ENCODE measurements at places on chromosomes 2 and 18. TPM values are rescaled to one million over a fixed set of nuclear protein-coding genes. Genes with fewer than 3 reads are reported as not detected.

ING5 gene
- total RNA-seq = 49.3 TPM

CSRNP3 gene
- total RNA-seq = not detected

TGFA gene
- total RNA-seq = 0.31 TPM

LIMS3 gene
- 0.24 TPM for total RNA-seq

CPO gene
- not detected for total RNA-seq

- DNase-seq = no peak
These were observed 7.5 kb downstream of the MOCOS start for GRCh38 chr18:36194600-36195315.

GRCh38 chr2:218015586-218016521 is 13.1 kb upstream of the TNS1 start:
- no peak for DNase-seq

DNA sequence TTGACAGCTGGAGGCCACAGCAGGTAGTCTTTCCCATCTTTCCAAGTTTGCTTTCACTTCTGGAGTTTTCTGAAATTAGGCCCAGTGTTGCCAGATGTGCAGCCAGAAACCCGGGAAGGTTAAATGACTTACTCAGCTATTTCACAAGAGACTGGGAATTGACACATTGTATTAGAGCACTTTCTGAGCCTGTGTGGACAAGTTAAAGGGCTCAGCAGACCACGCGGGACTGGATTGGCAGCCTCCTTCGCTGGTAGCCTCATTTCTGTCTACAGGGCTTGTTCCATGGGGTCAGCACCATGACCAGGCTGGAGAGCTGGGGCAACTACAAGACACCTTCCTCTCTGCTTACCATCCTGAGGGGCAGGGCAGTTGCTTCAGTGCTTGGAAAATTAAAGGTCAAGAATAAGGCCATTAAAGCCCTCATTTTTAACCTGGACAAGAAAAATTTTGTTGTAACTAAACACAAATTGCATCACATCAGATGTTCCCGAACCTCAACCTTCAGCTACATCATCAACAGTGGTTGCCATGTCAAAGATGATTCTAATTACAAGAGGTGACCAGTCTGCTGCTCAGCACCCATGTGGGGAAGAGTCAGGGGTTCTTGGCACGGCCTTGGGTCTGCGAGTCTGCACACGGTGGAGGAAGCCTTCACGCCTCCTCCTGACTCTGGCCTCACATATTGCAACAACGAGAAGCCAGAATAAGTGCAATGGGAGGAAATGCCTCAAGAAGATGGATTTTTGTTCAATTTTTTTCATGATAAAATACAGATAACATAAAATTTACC is 279.5 kb upstream of the RAB6C start:
- no peak for DNase-seq

PJVK gene
- 3.1 TPM for total RNA-seq

FAM237A gene
- not detected for total RNA-seq

GRCh38 chr2:172239944-172240590 is 137.4 kb upstream of the DLX2 start:
- no peak for DNase-seq

RAMP1 gene
- 4.4 TPM for total RNA-seq

DNA sequence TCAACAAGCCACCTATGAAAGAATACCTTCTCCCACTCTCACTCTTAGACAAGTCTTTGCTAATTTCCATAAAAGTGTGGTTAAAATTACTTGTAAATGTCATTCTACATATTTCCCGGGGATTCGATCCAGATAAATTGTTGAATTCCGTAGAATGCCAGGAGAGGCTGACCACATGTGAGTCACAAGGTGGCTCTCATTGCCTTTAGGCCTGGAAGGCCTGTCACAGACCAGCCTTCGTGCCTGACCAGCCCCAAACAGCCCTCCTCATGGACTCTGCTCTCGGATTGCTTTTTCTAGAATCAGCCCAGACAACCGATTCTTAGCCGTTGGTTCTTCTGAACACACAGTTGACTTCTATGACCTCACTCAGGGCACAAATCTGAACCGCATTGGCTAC is 86.0 kb downstream of the RTN4 start:
- no peak for DNase-seq

CNNM4 gene
- 7.4 TPM for total RNA-seq

ZNF2 gene
- 4.9 TPM for total RNA-seq
